ENCODE measurements at places on chromosomes 3 and 15.
A peak's percentile ranks its signal among the peaks of the same experiment; 100 is the strongest.

- no peak for DNase-seq
Observed at GRCh38 chr15:98609144-98609852, 39.0 kb upstream of the IGF1R start.

DNA sequence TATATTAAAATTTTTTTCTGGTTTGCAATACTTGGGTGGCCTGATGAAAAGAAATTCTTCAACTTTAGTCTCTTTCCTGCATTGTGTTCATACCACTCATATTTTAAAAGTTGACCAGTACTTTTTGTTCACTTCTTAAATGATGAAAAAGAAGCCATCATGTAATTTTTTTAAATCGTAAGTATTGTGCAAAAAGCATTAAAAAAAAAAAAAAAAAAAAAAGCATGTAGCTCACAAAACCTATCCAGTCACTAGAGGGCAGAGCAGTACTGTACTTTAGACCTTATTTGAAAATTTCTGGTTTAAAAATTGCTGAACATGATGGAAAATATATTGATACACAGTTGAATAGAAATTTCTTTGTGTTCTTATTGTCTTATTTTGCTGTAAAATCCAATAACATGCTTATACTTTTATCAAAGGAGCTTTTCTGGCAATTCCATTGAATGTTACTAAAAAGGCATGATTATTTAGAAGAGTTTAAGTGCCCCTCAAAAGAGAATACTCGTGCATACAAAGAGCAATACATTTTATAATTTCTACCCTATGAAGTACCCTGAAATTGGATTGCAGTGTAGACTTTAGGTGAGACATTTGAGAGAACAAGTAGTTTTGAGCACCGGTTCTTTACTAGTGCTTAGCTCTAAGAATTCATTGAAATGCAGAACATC lies 137.7 kb downstream of the BBX start:
- no peak for DNase-seq

- no peak for DNase-seq
Observed at GRCh38 chr15:72178976-72179585, 18.5 kb downstream of the GRAMD2A start.

DNA sequence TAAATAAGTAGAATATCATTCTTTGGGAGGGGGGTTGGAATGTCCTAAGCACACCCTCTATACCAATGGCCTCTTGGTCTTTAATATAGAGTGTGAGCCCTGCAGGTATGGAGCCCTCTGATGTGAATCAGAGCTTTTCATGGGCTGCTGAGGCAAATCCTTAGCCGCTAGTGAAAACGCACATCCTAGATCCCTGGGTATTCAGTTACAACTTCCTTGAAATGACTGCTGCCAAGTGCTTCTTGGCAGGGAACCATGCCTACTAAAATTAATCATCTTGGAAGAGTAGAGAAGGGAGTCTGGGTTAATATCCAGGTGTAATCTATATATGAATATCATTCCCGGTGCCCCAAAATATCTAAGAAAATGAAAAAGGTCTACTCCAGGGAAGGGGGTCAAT lies 109.1 kb downstream of the POLQ start:
- DNase-seq: no peak

GRCh38 chr15:77167406-77167805 lies 96.5 kb upstream of the TSPAN3 start:
- DNase-seq: no peak

DNA sequence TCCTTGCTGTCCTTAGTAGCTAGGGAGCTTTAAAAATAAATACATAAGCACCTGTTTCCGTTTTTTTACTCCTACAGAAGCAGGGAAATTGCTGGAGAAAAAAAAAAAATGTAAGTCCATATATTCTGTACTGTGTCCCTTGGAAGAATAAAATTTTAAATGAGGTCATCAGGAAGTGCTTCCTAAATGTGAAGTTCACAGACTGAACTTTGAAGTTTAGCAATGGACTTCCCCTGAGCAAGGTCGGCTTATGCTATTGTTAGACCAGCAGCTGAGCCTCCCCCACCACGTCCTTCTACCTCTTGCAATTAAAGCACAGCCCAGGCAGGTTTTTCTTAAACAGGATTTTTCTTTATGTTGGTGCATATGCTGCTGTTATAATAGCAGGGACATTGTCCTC lies 26.3 kb downstream of the LIPC start:
- no peak for DNase-seq

- DNase-seq: no peak
Observed at GRCh38 chr15:36951731-36952247, 148.6 kb downstream of the MEIS2 start.

DNA sequence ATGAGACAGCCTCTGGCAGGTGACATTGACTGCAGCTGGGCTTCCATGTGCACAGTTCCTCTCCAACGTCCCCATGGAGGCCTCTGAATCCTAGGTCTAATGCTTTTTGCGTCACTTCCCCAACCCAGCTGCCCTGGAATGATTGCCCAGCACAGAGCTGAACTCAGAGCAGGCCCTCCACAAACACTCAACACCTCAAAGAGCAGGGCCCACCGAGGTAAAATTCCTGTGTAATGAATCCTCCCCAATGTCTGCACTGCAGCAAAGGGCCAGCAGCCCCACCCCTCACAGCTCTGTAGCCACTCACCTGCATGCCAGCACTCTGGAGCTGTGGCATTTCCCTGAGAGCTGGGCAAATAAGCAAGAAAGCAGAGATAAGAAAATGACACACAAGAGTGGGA lies 42.6 kb upstream of the DUSP7 start:
- DNase-seq: no peak

DNA sequence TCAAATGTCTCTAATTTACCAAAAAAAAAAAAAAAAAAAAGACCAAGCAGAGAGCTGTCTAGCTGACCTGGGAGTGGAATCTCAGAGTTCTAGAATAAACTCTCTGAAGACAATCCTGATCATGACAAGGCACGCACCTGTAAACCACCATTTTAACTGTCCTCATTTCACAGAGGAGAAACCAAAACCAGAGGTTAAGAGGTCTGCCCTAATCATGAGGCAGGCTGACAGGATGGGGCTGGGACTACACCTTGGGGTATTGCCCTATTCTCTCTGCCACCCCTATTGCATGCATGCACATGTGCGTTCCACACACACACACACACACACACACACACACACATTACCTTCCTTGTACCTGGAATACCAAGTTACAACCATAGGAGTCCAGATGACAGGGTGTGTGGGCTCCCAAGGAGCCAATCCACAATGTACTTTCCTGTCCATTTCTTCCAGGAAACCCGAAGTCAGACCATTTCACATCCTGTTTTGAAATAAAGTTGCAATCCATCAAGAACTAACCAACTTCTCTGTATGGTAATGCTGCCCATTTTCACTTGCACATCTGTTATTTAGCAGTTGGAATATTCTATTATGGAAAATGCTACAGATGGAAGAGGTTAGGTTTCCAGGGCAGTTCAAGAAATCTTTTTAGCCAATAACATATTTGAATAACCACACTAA lies 34.6 kb downstream of the HSPBAP1 start:
- DNase-seq: no peak

DNA sequence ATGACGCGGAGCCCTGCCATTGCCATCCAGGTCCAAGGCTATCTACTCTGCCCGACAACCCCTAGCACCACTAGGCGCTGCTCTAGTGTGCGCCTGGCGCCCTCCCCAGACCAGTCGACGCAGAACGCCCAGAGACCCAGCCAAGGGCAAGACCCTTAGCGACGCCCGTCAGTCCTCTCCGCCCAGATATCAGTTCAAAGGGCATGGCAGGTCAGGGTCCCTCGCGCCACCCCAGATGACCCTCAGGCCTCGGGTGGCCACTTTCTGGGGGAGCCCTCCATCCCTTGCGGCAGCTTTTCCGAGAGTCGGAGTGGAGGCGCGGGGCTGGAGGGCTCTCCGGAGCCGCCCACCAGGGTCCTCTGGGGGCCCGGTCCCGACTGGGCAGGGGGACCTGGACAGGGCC lies 371 bp upstream of the CLSTN2 start:
- no peak for DNase-seq

DNA sequence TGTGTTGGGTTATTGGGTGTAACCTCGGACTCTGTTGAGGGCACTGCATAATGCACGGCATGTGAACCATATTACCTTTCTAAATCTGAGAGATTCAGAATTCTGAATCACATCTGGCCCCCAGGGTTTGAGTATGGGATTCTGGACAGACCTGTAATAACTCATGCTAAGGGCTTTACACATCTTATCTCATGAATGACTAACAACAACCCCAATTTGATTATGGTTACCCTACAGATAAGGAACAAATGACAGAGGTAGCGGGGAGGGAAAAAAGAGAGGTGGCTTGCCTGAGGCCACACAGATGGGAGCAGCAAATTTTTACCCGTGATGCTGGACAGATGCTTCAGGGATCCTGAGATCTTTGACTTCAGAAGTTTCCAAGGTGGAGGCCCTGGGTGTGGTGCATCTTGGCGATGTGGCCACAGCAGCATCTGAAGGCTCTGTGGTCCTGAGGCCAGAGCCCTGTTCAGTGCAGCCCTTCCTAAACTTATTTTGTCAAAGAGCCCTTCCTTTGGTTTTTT lies 43.8 kb downstream of the POMGNT2 start:
- no peak for DNase-seq

GRCh38 chr3:58008141-58009025 lies at the start of gene FLNB:
TSS of gene FLNB (plus strand) at chr3:58008422. CDS start at chr3:58008565, 143 bp downstream.
- peak; percentile 45 for DNase-seq

DNA sequence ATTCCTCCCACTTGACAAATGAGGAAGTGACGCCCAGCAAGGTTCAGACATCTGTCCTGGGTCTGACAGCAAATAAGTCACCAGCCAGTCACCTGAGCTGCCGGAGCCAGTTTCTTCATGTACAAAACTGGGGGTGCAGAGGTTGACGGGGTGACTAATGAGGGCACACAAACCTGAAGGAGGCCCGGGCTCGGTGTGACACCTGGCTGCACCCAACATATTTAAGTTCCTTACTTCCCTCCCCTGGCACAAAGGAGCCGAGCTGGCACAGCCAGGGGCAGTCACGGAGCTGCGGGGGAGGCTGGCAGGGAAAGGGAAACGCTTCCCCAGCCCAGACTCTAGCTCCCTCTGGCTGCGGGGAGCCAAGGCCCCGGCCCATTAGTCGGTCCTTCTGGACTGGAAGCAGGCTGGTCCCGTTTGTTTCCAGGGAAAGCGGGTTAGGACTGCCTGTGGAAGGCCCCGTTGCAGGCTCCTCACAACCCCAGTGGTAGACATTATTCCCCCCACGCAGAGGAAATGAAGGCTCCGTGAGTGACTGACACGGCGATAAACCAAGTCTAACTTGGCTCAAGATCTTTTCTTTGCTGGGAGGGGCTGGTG lies 2.3 kb downstream of the FBXL22 start:
- DNase-seq: no peak

DNA sequence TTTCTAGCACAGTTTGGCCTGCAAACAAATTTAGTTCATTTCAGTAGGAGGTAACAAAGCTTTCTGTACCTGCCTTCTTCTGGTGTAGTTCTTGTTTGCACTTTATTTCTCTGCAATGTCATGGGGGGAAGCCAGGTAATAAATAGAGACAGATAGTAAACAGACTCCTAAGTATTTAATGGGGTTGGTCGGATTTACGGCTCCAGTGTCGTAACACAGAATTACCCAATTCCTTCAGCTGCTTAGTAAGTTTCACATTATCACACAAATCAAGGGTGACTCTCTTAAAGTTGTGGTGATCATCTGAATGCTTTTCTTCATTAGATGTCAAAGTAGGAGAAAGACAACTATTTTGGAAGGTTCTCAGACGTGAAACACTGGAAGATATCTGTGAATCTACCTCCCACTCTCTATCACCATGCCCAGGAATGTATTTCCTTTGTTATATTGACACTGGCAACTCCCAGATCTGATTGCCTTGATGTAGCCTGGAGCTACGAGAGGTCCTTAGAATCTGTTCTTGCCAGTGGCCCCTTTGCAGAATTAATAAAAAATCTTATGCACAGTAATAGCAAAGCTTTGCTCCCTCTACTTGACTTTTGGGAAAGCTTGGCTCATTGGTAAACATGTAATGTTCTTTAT lies 25.0 kb upstream of the TMC3 start:
- no peak for DNase-seq

GRCh38 chr3:44340058-44340395 lies 1.5 kb downstream of the TCAIM start:
- DNase-seq: no peak

- no peak for DNase-seq
Observed at GRCh38 chr15:79549196-79549595, 117.1 kb downstream of the MINAR1 start.

GRCh38 chr3:32313723-32314473 lies 75.4 kb downstream of the CMTM8 start:
- DNase-seq: no peak

- DNase-seq: no peak
Observed at GRCh38 chr3:1197051-1197450, 104.2 kb downstream of the CNTN6 start.

GRCh38 chr15:78000091-78000926 lies 77.2 kb downstream of the TBC1D2B start:
- DNase-seq: peak; percentile 54

GRCh38 chr3:23203708-23204330 lies 692 bp downstream of the UBE2E2 start:
- no peak for DNase-seq

DNA sequence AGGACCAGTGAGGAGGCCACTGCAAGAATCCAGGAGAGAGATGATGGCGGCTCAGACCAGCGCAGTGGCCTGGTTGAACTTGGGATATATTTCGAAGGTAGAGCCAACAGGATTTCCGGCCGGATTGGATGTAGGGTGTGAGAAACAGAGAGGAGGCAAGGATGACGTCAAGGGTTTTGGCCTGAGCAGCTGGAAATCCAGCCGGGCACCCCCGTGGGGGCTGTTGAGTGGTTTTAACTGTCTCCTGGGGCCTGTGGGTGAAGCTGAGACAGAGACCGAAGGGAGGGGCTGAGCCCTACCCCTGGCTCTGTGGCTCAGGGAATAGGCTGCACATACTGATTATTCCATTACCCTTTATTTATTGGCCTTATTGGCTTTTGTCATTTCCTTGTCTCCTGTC lies 45.7 kb downstream of the EXOG start:
- no peak for DNase-seq

DNA sequence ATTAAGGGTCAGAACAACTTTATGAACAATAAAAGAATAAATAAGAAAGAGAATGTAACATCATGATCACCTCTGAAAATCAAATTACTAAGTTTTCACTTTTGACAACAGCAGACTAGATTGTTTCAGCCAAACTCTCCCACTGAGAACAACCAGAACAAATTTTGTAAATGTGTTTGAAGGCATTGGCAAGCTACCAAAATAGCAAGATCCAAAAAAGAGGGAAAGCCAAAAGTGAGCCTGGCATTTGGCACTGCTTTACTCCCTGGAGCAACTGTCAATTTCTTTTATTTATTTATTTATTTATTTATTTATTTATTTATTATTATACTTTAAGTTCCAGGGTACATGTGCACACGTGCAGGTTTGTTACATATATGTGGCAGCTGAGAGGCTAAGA lies 67.2 kb downstream of the CFAP44 start:
- no peak for DNase-seq

GRCh38 chr3:140031170-140031569 lies 96.2 kb downstream of the CLSTN2 start:
- DNase-seq: no peak

DNA sequence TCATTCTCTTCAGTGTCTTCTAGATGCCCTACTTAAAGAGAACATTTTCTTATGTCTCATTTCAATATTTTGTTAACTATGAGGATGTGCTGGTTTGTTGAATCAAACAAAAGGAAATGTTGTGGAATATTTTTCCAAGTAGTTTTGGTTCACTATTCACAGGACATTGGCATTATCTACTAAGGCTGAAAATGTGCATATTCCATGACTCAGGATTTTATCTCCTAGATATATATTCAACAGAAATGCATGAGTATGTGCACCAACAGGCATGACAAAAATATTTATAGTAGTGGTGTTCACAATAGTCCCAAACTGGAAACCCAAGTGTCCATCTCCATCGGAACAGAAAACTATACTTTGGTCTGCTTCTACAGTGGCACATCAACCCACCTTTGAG lies 16.7 kb upstream of the NR1I2 start:
- DNase-seq: no peak

GRCh38 chr3:52493232-52494017 lies 1.7 kb upstream of the STAB1 start:
- no peak for DNase-seq
